ENCODE measurements at places on chromosomes 11 and 22.

- DNase-seq: no peak
These were observed 32.8 kb downstream of the ARHGAP20 start for GRCh38 chr11:110679323-110679975.

GRCh38 chr11:72821920-72822799 lies 7.9 kb downstream of the ATG16L2 start:
- DNase-seq: peak; percentile 96

DNA sequence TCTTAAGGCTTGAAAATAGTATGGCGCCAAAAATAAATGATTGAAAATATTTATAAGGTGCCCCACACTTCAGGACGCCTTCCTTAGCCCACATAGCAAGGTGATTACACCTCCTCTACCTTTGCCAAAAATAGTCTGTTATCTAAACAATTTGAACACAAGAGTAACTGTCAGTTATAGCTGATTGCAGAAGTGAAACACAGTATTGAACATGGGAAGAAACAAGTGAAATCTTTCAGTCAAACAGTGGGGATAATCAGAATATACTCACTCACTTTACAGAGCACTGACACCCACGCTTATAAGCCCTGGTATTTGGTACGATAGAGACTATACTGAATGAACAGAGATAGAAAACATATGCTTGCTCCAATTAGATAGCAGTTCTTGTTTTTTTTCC lies 203.1 kb downstream of the RAB38 start:
- no peak for DNase-seq

DNA sequence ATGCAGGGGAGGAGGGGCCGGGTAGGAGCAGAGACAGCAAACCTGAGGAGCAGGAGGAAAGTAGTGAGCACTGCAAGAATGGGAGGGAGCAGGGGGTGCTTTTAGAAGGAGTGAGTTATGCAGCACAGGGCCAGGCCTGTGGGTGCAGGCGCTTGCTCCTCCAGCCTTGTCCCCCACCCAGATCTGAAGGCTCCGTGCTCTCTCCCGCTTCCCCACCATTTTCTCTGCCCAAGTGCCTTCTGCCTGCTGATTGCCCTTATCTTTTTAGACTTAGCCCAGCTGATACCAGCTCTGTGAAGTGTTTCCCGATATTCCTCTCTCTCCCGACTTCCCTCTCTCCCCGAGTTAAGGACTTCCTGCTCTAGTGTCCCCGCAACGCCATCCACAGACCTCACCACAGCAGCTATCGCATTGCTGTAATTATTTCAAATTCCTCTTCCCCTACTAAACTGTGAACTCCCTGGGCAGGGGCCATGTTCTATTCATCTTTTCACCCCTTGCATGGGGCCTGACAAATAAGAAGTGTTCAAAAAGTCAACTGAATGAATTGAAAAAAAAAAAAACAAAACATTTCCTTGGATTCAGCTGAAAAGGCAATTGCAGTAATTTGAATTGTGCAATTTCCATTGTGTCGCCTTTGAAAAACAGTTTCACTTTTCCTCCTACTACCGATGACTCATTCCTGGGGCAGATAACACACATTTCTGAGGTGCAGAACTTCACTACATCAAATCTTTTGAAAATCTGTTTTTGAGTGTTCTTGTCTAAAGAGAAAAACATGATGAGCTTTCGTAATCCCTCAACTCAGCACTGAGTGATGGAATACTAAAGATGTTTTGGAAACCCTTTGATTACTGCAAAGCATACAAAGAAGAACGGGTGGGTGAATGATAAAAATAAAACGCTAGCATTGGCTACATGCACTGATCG lies 69.7 kb upstream of the BMAL1 start:
- peak; percentile 55 for DNase-seq

GRCh38 chr11:10377183-10377582 lies 72.3 kb downstream of the ADM start:
- no peak for DNase-seq

GRCh38 chr22:31896472-31896871 lies 47.9 kb upstream of the YWHAH start:
- no peak for DNase-seq

GRCh38 chr11:114133548-114134329 lies 74.2 kb downstream of the ZBTB16 start:
- DNase-seq: no peak

- no peak for DNase-seq
These were observed 11.0 kb upstream of the HEPHL1 start for GRCh38 chr11:94010136-94010535.

- no peak for DNase-seq
These were observed 44.9 kb downstream of the PITPNB start for GRCh38 chr22:27874185-27874584.

- DNase-seq: no peak
These were observed 506.1 kb downstream of the BRD1 start for GRCh38 chr22:49321477-49322055.

DNA sequence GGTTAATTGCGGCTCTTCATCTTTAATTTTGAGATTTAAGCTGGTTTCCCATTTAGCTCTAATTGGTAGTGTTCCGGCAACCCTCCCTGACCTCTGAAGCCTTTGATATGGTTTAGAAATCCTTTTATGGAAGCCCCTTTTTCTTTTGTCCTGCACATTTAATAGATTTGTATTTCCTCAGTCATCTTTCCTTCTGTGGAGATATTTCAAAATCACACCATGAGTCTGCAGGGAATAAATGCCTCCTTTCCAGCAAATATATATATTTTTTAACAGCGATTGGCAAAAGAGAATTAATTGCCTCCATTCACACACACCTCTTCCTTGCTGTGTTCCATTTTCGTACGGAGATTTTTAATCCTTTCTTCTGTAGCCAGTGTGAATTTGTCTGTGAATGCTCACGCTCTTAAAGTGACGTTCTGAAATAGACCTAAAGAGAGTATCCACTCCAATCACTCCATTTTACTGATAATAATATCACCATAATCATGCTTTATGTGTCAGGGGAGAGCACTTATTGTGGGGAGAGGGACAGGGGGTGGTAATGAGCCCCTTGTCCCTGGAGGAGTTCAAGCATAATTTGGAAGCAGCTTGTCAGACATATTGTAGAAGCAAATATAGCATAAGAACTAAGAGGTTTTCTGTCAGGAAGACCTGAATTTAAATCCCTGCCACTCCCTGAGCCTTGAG lies 142.5 kb upstream of the SYT13 start:
- no peak for DNase-seq

GRCh38 chr11:72673943-72674828 lies at the start of gene PDE2A:
Gene PDE2A (minus strand): TSS chr11:72674422. CDS start chr11:72674207, 215 bp downstream.
- DNase-seq: no peak

- no peak for DNase-seq
These were observed 6.3 kb downstream of the GUCY1A2 start for GRCh38 chr11:107011977-107012376.

- no peak for DNase-seq
These were observed 259.2 kb upstream of the ANO3 start for GRCh38 chr11:26072614-26073153.
